Posterior vena cava (tissue), 2 donors: ENCODE measurements at places on chromosomes 3 and 15. TPM values are rescaled to one million over a fixed set of nuclear protein-coding genes. Genes with fewer than 3 reads are reported as not detected.
A peak's percentile ranks its signal among the peaks of the same experiment; 100 is the strongest.

GRCh38 chr3:81502236-81502635 lies 259.2 kb downstream of the GBE1 start:
- no peak for DNase-seq

- DNase-seq: no peak
These were observed 104.2 kb downstream of the THRB start for GRCh38 chr3:24390169-24391130.

DNA sequence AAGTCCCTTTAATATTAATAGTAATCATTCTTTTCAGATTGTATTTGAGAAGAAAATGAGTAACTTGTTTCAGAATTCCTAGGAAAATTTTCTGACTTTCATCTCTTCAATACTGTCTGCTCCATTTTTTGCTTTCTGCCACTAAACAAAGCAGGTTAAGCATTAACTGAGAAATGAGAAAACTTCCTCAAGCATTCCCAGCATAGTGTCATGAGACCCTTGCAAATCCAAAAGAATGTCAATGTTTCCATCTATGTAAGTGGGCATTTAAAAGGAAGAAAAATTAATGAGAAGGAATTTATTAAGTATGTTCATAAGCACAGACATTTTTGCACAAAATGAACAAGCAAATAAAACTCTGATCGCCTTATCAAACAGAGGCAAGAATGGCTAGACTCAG lies 148.0 kb upstream of the STRIT1 start:
- no peak for DNase-seq

GRCh38 chr3:171835116-171835515 lies 8.0 kb upstream of the TMEM212 start:
- DNase-seq: no peak

DNA sequence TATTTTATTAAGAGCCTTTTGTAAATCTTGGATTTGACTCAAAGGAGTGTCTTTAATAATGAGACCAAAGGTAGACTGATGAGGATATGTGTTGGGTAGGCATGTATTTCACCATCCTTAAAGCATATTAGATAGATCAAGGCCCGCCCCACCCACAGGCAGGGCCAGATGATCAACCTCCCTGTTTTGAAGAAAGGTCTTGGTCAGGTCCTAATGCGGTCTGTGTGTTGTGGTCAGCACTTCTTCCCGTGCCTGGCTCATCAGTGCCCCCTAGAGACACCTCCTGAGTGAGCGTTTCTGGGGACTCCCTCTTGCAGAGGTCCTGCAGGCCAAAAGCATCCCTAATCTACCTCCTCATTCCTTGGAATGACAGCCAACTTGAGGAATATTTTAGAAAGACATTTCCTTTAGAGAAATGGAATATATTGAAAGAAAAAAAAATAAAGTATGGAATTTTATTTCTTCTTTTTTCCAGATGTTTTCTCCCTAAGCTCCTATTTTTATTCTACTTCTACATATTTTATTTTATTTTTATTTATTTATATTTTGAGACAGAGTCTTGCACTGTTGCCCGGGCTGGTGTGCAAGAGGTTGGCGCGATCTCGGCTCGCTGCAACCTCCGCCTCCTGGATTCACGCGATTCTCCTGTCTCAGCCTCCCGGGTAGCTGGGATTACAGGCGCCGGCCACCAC lies 6.0 kb downstream of the TM4SF4 start:
- DNase-seq: peak; percentile 94

DNA sequence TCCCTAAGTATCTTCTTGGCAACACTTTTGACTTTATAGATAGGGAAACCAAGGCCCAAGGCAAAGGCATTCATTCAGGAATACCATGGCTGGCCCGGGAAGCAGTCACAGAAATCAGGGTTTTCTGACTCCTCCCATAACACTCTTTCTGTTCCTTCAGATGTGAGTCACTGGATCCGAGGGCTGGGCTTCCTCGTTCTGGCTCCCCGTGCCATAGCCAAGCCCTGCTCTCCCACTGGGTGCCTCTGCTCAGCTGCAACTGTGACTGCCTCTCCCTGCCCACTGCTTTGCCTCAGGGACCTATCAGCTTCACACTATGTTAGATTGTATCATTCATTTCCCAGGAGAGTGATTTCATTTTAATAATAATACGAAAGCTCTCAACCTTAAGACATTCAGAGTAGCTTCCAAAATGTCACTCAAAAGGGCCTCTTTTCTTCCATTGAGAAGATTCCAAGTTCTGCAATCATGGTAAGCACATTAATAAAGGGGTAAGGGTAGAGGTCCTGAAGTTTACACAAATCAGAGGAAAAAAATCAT lies 50.2 kb downstream of the GABRB3 start:
- no peak for DNase-seq

GRCh38 chr15:85047271-85047948 lies 65.8 kb downstream of the PDE8A start:
- no peak for DNase-seq

DNA sequence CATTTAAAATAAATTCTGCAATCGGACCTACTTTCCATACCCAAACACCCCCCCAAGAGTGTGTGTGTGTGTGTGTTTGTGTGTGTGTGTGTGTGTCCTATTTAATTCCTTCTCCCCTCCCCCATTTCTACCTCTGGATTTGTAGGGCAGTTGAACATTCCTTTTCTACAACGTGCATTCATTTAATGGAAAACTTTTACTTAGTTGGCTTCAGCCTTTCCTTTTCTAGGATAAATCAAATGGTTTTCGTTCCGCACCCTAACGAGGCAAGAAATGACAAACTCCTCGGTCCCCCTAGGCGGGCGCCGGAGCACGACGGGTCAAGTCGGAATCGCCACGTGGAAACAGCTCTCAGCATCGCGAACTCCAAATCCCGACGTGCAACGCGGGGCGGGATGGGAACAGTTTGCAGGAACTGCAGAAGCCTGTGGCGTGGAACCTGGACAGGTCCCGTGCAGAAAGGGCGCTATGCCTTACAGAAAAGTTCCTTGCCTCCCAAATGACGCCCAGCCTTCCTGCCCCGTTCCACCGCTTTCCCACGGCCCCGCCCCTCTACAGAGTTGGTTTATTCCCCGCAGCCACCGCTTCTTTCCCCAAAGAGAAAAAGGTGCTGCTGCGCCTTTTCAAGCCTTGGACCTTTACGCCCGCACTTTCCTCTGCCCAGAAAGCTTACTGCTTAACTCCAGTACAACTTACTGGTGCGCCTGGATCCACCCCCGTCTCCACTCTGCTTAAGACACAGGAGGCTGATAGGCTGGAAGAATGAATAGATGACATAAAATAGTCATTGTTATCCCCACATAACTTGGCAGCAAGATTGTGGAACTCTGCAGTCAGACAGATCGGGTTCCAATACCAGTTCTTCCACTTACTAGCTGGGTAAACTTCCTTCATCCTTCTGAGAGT lies 1.1 kb upstream of the EIF2B5 start:
- peak; percentile 95 for DNase-seq

DNA sequence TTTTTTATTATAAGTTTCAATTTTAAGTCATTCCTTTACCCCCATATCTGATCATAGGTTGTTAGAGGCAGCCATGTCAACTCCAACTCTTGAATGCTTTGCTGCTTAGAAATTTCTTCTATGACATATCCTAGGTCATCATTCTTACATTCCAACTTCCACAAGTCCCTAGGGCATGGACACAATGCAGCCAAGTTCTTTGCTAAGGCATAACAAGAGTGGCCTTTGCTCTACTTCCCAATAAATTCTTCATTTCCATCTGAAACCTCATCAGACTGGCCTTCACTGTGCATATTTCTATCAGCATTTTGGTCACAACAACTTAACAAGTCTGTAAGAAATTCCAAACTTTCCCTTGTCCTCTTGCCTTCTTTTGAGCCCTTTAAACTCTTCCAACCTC lies 28.5 kb downstream of the TRIM42 start:
- no peak for DNase-seq

- no peak for DNase-seq
These were observed 646.0 kb downstream of the TUSC7 start for GRCh38 chr3:117355566-117355965.

GRCh38 chr3:11221818-11222415 lies 50.3 kb upstream of the ATG7 start:
- DNase-seq: no peak

DNA sequence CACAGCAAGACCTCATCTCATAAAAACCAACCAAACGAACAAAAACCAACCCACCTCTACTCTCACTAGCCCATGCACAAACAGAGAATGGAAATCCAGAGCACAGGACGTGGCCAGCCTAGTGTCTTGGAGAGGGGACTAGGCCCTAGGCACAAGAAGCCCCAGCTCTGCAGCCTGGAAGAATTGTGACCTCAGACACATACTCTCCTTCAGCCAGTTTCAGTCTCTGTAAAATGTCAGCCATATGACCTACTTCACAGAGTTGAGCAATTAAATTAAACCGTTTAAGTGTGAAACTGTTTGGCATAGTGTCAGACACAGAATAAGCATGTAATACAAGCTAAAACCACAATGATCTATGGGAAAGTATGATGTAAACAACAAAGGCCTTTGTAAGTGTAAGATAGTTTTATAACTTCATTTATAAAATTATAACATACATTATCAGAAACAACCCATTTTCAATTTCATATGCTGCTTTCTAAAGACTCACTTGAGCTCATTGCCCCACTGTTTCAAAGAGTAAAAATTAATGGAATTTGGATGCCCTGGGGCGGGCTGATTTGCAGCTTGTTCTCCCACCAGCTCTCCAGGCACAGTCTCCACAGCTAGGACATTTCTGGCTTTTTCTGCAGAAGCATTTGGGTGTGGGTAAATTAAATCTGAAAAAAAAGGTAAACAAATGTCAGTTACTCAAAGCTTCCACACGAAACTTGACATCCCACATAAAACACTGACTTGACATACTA lies 32.9 kb downstream of the TBC1D2B start:
- DNase-seq: no peak

DNA sequence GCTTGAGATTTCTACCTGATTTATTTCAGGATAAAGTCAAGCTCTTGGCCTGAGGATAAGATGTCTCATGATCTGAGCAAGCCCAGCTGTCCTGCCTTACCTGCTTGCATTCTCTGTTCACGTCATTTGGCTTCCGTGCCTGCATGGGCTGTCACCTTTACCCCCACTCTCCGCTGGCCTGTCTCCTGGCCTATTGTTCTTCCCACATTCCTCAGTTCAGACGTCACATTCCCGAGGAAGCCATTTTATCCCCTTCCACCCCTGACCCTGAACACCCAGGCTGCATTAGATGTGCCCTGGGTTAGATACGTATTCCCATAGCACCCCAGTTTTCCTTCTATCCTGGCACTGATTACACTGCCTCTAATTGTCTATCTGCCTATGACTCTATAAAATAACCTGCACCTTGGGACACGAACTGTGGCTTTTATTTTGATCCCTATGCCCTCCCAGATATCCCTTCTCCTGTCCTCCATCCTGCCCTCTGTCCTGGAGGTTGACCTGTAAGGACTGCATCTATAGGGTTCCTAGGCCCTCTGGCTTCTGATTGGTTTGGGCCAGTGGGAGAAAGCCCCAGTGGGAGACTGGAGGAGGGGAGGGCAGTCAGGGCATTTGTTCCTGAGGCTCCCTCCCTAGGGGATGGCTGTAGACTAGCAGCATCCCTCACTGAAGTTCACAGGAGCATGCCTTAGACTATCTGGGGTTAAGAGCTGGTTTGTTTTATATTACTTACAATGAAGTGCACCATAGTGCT lies 19.2 kb upstream of the UBE2Q2 start:
- DNase-seq: no peak

DNA sequence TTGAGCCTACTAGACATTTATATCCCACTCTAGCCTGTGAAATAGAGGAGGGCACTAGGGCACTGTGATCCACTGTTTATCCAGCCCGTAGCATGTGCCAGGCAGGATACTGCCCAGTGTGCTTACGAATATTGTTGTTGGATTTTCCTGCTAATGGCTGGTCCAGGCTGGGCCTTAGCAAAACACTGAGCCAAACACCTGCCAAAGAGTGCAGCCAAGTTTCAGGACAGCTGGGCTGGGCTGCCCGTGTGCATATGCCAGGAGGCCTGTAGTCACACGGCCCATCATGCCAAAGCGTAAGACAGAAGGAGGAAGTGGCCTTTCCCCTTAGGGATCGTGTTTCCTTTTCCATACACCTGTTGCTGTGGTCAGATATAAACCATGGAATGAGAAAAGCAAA lies 54.5 kb upstream of the ABHD10 start:
- DNase-seq: no peak

DNA sequence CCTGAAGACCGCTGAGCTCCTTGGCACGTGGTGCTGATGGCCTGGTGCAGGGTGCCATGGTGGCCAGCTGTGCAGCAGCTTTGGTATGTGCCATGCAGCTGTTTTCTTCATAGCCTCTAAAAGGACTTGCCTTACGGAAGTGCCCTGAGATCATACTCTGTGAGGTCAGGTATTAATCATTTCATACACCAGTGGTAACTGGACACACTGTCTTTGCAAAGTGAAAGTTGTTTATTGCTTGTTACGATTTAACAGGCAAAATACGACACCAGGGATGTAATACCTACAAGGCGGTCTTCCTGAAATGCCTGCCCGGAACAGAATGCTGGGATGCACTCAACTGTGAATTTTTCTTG lies 184.6 kb downstream of the ATP10A start:
- DNase-seq: no peak

DNA sequence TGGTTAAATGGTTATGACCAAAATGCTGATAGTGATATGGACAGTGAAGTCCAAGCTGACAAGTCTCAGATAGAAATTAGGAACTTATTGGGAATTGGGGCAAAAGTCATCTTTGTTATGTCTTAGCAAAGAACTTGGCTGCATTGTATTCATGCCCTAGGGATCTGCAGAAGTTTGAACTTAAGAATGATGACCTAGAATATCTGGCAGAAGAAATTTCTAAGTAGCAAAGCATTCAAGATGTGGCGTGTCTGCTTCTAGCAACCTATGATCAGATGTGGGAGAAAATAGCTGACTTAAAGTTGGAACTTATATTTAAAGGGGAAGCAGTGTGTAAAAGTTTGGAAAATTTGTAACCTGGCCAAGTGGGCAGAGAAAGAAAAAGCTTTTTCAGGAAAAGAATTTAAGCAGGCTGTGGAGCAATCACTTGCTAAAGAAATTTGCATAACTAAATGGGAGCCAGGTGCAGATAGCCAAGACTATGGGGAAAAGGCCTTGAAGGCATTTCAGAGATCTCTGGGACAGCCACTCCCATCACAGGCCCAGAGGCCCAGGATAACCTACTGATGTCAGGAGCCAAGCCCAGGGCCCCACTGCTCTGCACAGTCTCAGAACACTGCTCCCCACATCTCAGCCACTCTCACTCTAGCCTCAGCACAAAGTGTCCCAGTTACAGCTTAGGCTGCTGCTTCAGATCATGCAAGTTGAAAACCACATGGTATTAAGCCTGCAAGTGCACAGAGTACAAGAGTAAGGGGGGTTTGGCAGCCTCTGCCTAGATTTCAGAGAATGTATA lies 147.8 kb upstream of the TGFBR2 start:
- no peak for DNase-seq

GRCh38 chr3:481680-482079 lies 285.1 kb downstream of the CHL1 start:
- DNase-seq: no peak

POC1A gene
- total RNA-seq: 1.7 TPM

TSPAN3 gene
- total RNA-seq: 111 TPM

SLC9C1 gene
- total RNA-seq: 1.4 TPM

ZNF662 gene
- 9.8 TPM for total RNA-seq

CCR1 gene
- total RNA-seq: 12.0 TPM

KCNAB1 gene
- 14.0 TPM for total RNA-seq

SETD2 gene
- 38.3 TPM for total RNA-seq

MINDY4B gene
- total RNA-seq: not detected
